ENCODE measurements at places on chromosomes 16 and 17. TPM values are rescaled to one million over a fixed set of nuclear protein-coding genes. Genes with fewer than 3 reads are reported as not detected.

ULK2 gene
- 5.5 TPM for total RNA-seq

TM4SF5 gene
- total RNA-seq = 17.3 TPM

SHBG gene
- total RNA-seq = not detected

KRTAP2-2 gene
- not detected for total RNA-seq

ITGAX gene
- total RNA-seq = 1.6 TPM

GLIS2 gene
- 3.6 TPM for total RNA-seq

Measured in left colon (tissue), 2 donors.